ENCODE measurements at places on chromosomes 16 and 17.

GRCh38 chr17:57461082-57461481 is 204.8 kb downstream of the MSI2 start:
- DNase-seq: no peak

GRCh38 chr16:84117494-84117843 is 727 bp upstream of the MBTPS1 start:
- no peak for DNase-seq

GRCh38 chr16:84609563-84610177 is 8.2 kb downstream of the COTL1 start:
- no peak for DNase-seq

DNA sequence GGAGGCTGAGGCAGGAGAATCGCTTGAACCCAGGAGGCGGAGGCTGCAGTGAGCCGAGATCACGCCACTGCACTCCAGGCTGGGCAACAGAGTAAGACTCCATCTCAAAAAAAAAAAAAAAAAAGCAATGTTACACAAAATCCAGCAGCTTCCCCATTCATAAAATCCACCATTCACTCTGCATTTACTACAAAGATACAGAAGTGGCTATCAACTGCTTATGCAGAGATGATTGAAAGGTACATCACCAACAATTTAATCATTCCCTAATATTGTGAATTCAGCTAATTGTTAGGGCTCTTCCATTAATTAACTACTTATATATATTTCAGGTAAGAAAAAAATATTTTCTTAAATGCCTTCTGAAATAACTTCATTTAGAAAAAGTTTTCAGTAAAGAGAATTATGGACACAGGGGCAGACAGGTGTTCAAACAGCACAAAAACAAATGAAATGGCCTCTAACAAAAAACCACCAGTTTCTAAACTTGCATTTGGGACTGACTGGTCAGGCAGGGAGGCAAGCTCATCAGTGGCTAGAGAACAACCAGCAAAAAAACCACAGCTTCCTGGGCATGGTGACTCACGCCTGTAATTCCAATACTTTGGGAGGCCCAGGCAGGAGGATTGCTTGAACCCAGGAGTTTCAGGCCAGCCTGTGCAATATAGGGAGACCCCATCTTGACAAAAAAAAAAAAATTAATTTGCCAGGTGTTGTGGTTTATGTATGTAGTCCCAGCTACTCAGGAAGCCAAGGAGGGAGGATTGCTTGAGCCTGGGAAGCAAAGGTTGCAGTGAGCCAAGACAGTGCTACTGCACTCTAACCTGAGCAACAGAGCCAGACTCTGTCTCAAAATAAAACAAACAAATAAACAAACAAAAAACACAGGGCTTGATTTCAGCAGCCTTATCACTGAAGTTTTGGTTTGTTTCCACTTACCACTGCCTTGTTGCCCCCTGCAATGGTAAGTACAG is 26.3 kb downstream of the ERN1 start:
- DNase-seq: no peak

GRCh38 chr17:55347341-55347740 is 74.3 kb downstream of the MMD start:
- no peak for DNase-seq

DNA sequence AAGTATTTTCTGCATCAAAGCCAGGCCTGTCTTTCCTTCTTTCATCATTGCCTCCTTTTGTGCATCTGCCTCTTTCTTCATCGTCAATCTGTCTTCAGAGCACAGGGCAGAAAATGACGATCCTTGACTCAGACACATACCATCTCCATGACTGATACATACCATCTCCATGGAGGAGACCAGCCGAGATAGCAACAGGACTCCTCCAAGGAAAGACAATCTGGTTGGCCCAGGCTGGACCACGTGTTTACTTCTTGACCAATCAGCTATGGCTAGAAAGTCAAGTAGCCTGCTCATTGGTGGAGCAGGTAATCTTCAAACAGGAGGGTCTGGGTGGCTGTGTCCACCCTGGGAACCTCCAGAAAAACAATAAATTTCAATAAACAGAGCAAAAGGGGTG is 164.6 kb downstream of the CPPED1 start:
- DNase-seq: no peak

DNA sequence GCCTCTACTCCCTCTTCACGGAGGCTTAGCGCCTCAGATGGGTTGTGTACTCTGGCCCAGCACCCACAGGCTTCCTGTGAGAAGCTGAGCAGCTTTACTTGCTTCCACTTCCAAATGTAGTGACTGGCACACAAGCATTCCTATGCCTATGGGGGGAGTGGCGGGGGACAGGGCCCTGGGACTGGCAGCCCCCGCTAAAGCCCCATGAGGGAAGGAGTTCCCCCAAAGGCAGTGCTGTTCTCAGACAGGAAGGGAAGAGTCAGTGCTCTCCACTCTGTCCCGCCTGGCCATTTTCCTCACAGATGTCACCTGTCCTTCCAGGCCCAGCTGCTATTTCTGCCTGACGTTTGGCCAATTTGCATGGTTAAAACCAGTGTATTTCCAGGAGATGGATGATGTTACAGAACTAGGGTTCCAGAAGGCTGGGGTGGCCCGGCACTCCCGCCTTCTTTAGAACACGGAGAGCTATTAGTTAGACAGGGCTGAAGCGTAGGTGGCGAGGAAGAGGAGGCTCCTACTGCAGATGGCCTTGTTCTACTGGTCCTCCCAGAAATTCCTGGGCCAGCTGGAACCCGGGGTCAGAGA is 83.9 kb upstream of the FBXO47 start:
- no peak for DNase-seq

DNA sequence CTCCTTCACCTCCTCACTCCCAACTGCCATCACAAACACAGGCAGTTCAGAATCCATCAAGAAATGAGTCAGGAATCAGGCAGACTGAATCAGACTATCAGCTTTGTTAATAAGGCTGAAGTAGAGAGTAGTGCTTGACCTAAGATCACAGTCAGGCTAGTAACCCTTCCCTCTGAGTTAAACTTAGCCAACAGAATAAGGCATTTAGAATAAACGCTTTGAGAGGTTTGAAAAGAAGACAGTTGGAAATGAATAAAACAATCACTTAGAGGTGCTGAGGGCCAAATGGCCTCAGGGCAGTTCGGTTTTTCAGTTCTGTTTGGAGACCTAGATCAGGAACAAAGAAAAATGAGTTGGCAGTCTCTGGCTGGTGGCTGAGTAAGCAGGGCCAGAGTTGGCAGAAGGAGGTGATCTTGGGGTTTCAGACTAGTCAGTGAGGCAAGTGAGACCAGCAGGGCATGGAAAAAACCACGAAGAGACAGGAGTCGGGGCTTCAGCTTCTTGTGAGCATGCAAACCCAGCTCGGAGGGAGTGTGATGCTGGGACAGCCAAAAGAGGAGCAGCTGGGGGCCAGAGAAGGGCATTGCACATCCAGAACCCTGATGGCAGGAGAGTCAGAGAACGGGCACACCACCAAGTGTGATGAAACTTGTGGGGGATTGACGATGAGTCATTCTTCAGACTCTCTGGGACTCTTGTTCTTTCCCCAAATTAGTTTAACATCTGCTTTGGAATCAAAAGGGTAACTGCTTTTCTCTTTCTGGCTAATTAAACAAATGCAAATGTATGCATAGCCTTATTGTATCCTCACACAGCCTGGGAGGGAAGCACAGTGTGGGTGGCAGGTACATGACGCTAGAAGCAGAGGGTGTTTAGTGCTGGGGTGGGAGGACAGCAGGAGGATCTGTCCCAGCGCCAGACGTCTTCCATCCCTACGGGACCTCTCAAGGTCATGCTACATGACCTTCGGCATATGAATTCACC is 54.8 kb downstream of the SPECC1 start:
- no peak for DNase-seq

- no peak for DNase-seq
These were observed 8.7 kb downstream of the EIF1 start for GRCh38 chr17:41697122-41697962.

DNA sequence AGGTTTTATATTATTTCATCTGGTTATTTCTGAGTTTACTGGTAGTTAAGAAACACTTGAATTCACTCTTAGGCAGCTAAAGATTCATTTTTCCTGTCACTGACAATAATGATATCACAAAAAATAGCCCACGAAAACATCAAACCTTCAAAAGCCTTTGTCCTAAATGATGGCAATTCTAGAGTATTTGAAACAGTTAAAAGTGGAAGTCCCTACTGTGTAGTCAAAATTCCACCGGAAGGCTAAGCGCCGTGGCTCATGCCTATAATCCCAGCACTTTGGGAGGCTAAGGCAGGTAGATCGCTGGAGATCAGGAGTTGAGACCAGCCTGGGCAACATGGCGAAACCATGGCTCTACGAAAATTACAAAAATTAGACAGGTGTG is 103.5 kb downstream of the HIC1 start:
- no peak for DNase-seq

DNA sequence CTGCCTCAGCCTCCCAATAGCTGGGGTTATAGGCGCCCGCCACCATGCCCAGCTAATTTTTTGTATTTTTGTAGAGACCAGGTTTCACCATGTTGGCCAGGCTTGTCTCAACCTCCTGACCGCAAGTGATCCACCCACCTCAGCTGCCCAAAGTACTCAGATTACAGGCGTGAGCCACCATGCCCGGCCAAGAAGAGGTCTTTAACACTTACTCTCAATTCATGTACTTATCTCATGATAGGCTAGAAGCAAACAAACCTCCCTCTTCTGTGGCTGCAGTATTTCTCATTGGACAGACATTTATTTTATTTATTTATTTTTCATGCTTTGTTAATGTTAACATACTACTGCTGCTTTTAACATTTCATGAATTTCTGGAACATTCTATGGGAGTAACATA is 7.0 kb upstream of the NT5C start:
- no peak for DNase-seq

GRCh38 chr17:33233811-33234177 is 59.3 kb downstream of the ASIC2 start:
- no peak for DNase-seq

- DNase-seq: no peak
These were observed 21.1 kb upstream of the TACO1 start for GRCh38 chr17:63579633-63580032.

GRCh38 chr16:84284154-84284722 is 10.4 kb upstream of the WFDC1 start:
- DNase-seq: no peak

GRCh38 chr16:85777583-85778310 is 21.6 kb downstream of the EMC8 start:
- no peak for DNase-seq
